ENCODE measurements at places on chromosomes 3 and 15.

DNA sequence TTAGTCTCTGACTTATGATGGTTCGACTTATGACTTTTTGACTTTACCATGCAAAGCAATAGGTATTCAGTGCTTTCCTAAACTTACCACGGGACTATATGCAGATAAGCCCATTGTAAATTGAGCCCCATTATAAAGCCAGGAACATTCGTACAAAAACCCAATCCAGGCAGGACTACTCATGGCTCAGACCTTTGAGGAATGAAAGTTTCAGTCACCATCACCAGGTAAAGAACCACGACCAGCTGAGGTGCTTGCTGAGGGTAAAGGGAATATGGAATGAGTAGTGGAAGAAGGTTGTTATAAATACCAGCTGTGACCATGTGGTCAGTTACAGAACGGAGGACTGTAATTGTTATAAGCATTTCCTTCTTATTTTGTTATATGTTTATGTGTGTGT is 54.9 kb upstream of the BNC1 start:
- DNase-seq = no peak

GRCh38 chr3:142975316-142975995 is 12.0 kb upstream of the PAQR9 start:
- no peak for DNase-seq

DNA sequence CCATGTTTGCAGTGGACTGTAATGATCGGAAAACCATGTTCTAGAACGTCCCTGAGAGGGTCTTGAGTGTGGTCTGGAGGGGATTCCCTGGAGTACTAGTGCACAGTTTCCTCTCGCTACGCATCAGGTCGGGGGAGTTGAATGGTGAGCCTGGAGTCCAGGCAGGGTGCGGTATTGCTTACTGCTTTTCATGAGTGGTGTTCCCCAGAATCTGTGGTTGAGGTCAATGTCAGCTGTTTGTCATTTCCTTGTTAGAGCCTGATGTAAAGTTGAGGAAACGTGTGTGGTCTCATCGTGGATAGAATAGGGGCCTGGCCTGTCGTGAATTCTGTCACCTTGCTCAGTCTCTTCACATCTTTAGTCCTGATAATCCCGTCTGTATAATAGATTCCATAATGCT is 328.2 kb upstream of the LRRFIP2 start:
- no peak for DNase-seq

DNA sequence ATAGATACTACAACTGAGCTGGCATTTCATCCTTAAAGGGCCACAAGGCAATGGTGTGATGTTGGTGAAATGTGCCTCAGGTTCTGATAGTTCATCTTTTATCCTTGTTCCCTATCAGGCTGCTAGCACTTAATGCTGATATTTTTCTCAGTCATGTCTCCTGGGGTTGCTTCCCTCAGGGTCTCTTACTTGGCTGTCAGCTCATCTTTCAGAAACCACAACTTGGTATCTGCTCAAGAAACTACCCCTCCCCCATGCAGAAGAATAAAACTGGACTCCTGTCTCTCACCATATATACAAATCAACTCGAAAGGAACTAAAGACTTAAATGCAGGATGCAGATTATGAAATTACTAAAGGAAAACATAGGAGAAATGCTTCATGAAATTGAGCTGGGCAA is 308.1 kb downstream of the CHST2 start:
- no peak for DNase-seq

GRCh38 chr3:24048843-24049242 is 103.8 kb downstream of the NR1D2 start:
- no peak for DNase-seq
